ENCODE measurements at places on chromosomes 7 and 10.

DNA sequence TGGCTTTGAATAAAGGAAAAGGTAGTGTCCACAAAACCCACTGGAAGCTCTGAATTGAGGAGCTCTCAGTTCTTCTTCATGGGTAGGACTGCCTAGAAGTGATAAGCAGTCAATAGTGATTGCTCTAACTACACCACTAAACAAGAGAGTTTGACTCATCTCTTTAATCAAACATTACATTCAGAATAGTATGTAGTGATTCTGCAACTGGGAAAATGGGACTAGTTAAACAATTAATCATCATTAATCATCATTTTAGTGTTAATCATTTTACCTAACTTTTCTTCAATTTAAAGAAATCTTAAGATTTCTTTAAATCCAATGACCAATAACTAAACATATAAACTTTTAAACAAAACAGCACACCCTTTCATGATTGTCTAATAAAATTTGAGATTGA is 484.0 kb upstream of the FZD8 start:
- no peak for DNase-seq

DNA sequence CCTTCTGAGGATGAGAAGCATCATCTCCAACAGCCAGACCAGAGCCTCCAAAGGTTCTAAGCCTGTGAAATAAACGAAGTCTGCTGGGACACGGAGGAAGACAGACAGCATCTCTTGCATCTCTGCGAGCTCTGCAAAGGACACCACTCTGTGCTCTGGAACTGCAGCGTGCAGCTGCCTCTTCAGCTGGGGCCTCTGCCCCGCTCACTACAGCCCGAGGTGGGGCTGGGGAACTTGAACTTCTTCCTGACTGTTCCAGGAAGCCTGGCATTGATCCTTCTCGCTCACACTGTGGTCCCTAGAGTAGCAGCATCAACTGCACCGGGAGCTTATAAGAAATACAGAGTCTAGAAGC is 163.3 kb downstream of the USP6NL start:
- peak; percentile 34 for DNase-seq

GRCh38 chr10:97319671-97320479 is 804 bp downstream of the FRAT1 start:
- DNase-seq, result peak; percentile 43

DNA sequence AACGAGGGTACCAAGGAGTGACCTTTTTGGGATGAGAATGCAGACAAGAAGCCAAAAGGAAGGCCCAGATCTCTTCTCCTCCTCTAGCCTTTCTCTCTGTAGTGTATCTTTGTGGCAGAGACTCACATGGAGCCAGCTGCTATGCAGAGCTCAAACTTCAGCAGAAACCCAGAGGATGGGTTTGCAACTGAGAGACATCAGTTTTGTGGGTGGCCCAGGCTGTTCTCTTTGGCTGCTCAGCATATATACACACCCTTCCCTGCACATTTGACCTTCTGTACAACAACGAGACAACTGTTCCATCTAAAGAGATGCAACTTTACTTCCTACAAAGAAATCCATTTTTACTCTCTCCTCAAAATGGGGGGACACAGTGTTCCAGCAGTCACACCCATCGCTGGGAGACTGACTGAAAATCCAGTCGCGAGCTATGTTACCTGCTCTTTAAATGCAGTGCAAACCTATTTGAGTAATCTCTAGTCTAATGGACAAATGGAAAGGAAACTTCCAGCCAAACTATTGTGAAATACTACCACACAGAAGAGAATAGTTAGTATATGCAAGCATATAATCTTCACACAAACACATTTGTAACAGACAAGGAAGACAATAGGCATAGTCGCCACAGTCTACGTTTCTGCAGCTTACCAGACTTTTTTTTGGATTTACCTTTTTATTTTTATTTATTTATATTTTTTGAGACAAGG is 51.2 kb downstream of the GTF2I start:
- no peak for DNase-seq

GRCh38 chr7:137747359-137748031 is 99.3 kb downstream of the DGKI start:
- no peak for DNase-seq

DNA sequence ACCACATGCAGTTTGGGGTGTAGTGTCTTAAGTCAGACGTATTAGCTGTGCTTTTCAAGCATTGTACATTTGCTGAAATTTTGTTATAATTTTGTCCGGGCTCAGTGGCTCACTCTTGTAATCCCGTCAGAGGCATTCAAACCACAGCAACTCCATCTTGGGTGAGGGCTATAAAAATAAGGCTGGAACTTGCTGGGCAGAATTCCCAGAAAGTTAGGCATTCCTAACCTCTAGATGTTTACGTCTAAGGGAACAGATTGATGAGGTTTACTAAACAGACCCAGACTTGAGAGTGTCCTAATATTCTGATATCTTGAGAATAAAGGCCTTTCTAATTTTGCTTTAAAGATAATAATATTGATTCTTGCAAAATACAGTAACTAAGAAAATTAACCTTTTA is 957.8 kb downstream of the NXPH1 start:
- no peak for DNase-seq

DNA sequence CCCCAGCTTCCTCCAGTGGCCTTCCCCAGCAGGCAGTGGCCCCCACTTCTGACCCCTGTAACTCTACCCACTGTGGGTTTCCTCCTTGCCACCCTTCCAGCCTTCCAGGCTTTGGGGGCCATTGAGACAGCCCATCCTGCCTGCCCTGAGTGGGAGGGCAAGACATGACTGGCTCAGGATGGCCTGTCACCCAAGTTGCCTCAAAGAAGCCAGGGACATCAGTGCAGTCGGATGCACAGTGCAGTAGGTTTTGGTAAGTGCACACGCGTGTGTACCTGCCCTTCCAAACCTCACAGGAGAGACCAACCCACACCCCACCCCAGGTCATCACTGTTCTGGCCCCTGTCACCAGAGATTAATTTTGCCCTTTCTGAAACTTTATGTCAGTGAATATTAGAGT is 22.7 kb downstream of the ZMIZ2 start:
- no peak for DNase-seq

- DNase-seq, result no peak
These were observed 1254.6 kb upstream of the CELF2 start for GRCh38 chr10:9762966-9763656.

- no peak for DNase-seq
These were observed 22.2 kb upstream of the SH2B2 start for GRCh38 chr7:102264367-102264891.

DNA sequence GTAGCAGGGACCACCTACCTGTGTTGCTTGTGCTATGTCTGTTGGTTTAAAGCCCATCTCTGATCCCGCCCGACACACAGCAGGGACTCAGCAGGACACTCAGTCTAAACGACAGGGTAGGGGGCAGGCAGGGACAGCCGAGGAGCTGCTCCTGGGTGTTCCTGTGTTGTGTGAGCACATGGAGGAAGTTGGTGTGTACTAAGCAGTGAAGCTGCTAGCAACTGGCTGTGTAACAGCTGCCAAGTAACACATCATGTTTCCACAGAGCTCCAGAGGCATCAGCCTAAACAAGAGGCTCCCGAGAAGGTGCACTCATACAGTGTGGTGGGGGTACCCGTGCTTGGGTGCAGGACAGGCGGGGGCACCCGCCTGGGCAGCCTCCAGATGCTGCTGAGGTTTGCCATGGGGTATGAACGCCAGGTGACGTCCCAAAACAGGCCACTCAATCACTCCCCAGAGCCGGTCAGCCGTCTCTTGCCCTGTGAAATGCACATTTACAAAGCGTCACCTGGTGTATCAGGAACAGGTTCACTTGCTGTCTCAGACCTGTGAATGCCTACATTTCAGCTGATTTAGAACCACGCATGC is 59.6 kb downstream of the PTPRN2 start:
- DNase-seq, result no peak

GRCh38 chr7:29955799-29956486 is 33.7 kb downstream of the SCRN1 start:
- no peak for DNase-seq

Data from D341Med (cell line).